T-helper 2 cell treated with Interferon-gamma antibody and Interleukin-4, amounts not matched to agents 5 μg/mL and 100 μg/mL, for 36 hours (primary cell): ENCODE measurements at places on chromosomes 7 and 10.

- no peak for DNase-seq
Measured at GRCh38 chr7:154968336-154969001, 34.5 kb downstream of the PAXIP1 start.

DNA sequence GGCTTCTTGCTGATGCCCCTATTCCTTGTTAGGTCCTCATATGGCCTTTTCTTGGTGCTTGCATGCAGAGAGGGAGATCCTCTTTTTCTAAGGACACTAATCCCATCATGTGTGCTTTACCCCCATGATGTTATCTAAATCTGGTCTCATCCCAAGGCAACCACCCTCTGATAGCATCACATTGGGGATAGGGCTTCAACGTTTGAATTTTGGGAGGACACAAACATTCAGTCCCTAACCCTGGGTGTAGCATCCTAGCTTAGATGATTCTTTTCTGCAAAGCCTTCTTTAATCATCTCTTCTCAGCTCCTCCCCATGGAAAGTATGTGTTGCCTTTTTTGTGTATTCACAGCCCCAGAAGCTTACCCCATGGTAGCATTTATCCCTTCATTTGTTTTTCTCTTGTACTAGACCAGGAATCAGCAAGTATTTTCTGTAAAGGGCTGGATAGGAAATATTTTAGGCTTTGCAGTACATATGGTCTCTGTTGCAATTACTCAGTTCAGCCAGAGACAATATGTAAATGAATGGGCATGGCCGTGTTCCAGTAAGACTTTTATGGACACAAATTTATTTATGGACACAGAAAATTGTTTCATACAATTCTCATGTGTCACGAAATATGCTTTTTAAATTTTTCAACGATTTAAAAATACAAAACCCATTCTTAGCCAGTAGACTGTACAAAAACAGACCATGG is 101.5 kb upstream of the CSTF2T start:
- no peak for DNase-seq

- no peak for DNase-seq
Measured at GRCh38 chr10:33418301-33418700, 83.8 kb upstream of the NRP1 start.

- DNase-seq = no peak
Measured at GRCh38 chr7:115191526-115191925, 269.6 kb downstream of the MDFIC start.

DNA sequence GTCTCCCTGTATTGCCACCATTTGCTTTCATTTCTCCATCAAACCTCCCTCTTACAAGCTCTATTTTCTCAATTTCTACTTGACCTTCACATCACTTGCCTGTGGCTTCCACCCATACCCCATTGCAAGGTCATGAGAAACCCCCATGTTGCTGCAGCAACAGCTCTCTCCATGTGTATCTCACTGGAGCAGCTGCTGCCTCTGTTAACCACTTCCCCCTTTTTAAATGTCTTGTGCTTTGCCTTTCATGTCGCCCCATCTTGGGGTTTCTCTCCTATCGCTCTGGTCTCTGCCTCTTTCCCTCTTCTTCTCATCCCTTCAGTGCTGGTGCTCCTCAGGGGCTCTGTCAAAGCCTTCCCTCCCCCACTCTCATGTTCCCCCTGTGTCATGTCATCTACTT is 148.8 kb downstream of the CHN2 start:
- DNase-seq = no peak

DNA sequence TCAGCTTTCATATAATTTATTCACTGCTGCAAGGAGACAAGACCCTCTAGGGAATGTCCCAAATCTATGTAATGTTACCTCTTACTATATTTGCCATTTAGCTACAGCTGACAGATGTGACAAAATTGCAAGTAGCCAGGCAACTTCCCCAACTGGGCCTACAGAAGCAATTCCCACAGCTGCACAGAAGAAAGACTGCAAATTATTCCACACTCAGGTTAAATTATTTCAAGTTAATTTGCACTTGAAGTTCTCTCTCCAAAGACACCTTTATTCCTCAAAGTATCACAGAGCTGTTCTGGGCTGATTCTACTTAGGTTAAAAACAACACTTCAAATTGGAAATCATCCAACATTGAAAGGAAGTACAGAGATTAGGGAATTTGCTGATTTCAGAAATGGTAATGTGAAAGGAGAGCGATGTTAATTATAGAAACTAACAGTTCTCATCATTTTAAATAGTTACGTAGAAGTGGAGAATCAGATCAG is 133.6 kb downstream of the THSD7A start:
- no peak for DNase-seq

GRCh38 chr10:58615237-58615935 is 102.7 kb downstream of the BICC1 start:
- DNase-seq = no peak

GRCh38 chr10:29321656-29322055 is 32.8 kb downstream of the LYZL1 start:
- DNase-seq = no peak

GRCh38 chr10:123136806-123137642 is 1.3 kb downstream of the HMX3 start:
- DNase-seq = no peak

- no peak for DNase-seq
Measured at GRCh38 chr7:33108554-33109004, 625 bp downstream of the RP9 start.

- DNase-seq = no peak
Measured at GRCh38 chr10:32004161-32004591, 52.0 kb downstream of the KIF5B start.

DNA sequence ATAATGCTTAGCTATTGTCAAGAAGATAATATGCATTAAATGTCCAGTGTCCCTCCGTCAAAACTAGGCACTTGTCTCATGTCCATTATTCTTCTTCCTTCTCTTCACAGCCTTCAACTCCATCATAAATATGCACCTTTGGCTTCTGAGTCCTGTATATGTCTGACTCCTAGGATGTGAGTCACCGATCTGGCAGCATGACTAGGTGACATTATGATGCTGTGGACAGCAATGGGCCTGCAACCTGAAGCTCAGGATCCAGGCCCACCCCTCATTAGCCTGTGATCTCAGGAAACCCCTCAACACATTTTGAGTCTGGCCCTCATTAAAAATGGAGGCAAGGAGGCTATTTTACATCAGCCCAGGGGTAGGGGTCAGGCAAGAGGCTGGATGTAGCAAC is 362.5 kb upstream of the ZMIZ1 start:
- DNase-seq = no peak

DNA sequence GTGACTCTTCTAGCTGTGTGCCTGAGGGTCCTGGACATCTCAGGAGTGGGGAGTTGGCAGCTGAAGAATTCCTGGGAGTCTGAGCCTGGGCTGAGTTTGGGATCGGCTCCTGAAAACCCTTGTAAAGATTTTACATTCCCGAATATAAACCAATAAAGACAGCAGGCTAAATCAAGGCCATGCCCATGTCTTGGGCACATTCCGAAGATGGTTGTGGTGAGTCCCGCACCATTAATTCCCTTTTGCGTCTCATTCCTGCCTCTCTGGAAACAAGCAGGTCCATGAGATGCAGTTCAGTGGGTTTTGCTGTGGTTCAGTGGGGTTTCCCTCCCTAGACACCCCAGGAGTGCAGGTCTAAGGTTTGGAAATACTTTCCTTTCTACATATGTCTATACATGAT is 90.9 kb downstream of the COL26A1 start:
- no peak for DNase-seq

DNA sequence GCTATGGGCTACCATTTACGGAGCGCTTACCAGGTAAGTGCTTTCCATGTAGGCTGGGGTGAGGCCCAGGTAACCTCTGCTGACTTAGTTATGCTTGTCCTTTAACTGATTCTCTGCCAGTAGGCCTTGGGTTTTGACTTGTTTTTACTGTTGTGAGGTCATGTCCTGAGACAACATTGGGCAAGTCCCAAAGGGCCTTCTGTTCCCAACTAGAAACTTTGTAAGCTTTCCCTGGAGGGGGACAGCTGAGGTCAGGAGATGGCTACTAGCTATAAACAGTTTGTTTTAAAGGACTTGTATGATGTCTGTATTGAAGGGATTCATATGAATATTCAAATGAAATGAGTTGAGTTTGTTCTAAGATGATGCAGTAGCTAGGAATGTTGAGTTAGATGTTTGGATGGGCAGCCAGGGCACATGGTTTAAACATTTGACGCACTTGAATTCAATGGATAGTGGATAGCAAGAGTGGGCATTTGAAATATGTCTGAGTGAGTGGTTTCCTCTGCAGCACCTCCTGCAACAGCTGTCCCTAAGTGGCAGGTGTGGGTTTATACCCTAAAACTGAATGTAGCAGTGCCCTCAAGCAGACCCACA is 10.0 kb upstream of the SGPL1 start:
- DNase-seq = no peak

DNA sequence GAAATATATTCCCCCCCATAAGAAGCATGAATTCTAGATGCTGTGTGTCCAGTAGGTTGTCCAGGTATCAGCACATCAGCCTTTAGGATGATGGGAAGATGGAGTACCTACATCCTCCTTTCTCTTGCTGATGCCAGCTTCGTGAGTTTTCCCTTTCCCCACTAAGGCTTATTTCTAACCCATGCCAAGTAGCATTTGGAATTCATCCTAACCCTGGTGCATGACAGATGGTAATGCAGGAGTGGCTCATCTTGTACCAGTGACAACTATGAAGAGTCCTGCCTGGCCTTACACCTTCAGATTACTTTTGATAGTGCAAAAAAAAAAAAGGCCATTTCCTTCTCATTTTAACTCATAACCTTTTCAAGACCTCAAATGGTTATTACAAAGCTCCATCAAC is 58.7 kb downstream of the ARHGAP21 start:
- DNase-seq = no peak

DNA sequence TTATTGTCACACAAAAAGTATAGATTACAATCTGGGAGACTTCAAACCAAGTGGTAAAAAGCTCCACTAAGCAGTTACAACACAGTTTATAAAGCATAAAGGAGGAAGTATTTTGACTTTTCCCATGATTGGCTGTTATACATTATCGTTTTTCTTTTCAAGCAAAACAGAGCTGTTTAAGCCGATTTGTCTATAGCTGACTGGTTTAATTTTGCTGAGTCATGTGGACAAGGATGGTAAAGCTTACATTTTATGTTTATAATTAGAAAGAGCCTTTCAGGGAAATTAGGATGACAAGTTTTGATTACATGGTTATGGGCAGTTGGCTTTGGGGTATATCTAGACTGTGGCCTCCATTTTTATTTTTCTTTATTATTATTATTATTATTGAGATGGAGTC is 152.5 kb upstream of the STK17A start:
- DNase-seq = no peak

DNA sequence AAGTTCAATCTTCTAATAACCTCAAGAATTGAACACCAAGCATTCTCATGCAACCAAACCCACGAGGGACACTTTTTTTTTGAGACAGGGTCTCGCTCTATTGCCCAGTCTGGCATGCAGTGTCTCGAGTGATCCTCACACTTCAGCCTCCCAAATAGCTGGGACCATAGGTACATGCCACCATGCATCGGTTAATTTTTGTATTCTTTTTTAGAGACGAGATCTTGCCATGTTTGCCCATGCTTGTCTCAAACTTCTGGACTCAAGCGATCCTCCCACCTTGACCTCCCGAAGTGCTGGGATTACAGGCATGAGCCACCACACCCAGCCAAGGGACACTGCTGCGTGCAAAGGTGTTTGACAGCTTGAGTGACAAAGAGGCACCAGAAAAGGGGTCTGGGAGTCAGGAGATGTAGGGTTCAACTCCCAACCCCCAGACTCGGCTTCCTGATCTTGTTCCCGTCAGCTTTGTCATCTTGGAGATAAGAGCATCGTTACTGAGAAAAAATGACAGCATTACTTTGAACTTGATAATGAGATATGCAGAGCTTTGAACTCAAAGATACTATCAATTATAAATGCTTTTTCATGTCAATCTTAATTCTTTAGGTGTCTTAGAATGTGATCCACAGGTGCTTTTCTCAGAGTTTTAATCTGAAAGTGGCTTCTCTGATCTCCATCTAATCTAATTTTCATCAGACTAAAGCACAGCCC is 1.6 kb upstream of the CYTH3 start:
- DNase-seq = no peak

DNA sequence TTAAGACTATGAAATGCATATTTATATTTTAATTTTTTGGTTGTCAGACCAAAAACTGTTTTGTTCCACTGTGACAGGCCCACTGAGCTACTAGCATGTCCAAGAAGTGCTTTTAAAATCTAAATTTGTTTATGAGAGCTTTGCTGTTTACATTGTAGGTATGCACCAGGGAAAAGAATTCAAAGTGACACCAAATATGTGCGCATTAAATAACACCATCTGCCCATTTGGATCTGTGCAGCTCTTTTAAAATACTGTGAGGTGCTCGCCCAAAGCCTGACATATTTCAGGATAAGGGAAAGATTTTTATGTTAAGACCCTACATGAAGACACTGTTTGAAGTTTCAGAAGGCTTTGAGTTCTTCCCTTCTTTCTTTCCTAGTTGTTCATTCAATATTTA is 162.9 kb downstream of the ST7 start:
- no peak for DNase-seq

DNA sequence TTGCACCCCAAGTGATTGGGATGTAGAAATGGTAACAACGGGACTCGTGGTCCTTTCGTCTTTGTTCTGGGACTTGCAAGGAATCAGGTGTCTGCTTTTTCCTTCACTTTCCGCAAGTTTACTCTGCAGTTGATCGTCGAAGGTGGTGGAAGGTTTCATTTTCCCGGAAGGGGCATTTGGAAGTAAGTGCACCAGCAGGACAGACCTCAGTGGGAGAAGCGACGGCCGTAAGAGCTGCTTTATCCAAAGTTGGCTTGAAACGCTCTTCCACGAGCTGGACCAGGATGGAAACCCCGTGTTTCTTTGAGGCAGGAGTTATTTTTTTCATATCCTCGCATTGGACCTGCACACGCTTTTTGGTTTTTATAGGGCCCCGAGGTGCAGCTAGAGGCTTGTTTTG is 1.2 kb downstream of the BRI3 start:
- no peak for DNase-seq

- no peak for DNase-seq
Measured at GRCh38 chr7:94362276-94362675, 32.4 kb upstream of the COL1A2 start.

GRCh38 chr7:132123773-132124172 is 452.5 kb downstream of the PLXNA4 start:
- no peak for DNase-seq

GRCh38 chr10:71981015-71981875 is 17.1 kb downstream of the CHST3 start:
- DNase-seq = no peak

DNA sequence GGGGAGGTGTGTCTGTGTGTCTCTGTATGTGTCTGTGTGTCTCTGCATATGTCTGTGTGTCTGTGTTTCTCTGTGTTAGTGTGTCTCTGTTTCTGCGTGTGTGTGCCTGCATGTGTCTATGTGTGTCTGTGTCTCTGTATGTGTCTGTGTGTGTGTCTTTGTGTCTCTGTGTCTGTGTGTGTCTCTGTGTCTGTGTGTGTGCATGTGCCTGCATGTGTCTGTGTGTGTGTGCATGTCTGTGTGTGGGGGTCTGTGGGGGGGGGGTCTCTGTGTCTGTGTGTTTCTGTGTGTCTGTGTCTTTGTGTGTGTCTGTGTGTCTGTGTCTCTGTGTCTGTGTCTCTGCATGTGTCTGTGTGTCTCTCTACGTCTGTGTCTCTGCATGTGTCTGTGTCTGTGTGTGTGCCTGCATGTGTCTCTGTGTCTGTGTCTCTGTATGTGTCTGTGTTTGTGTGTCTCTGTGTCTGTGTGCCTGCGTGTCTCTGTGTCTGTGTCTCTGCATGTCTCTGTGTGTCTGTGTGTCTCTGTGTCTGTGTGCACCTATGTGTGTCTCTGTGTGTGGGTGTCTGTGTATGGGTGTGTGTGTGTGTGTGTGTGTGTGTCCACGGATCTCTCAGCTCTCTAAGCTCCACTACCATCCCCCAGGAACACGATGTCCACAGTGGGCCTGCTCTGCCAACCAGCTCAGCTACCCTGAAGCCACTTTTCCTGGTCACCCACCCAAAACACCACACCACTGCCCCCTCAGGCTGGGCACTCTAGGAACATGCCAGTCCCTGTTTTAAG is 41.7 kb downstream of the RASGEF1A start:
- DNase-seq = no peak
